ENCODE measurements at places on chromosomes 5 and 9.

DNA sequence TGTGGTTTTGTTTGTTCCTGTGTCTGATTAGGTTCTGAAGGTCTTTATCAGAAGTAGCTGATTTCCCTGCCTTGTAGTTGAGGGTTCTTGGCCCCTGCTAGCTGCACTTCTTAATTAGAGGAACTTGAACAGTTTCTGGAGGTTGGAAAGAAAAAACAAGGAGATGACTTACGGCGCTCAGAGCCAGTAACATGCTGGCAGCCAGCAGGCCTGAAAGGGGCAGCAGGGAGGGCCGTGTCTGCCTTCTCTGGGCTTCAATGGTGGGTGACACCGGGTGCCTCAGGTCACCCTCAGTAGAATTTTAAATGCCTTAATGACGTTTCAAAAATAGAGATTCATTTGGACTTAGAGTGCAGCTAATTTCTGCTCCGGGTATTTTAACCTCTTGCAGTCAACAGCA is 15.8 kb downstream of the UBE2QL1 start:
- DNase-seq, result no peak

DNA sequence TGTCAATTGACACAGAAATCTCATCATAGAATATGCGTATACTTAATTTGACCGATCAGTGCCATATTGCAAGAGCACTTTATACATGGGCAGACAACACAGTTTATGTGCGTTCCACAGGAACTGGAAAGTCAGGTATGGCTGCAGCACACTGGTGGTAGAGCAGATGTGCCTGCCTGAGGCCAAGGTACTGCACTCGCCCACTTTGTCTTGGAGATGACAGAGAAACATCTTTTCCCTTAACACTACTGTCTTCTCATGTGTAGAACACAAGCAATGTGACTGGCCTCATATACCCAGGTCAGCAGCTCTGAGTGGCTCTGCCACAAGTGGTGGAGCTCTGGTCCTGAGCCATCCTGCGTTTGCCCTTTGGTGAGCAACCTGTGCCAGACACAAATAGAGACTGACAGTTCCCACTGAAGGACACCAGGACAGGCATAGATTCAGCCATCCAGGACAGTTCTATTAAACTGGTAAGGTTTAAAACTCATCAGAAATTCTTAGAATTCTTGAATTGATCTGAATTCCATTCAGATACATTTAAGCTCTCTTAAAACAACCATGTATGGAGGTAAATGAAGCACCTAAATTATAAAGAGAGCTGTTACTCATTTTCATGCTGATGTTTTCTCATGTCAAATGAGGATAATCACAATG is 21.0 kb upstream of the PPP2CA start:
- no peak for DNase-seq

DNA sequence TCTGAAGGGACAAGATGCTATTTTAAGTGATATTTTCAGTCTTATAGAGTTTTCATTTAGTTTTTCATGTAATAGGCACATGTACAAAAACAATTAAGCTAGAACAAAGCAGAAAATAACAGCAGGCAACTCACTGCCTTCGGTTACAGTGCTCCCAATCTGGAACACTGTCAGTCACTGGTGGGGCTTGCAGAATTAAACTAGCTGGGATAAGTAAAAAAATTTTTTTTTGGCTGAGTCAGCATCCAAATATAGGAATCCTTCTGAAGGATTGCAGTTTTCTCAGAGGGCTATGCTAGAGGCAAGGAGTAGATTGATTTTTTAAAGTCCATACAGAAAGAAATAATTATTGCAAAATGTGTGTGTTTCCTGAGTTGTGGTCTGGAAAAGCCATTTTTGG is 250.2 kb upstream of the RFX3 start:
- DNase-seq, result no peak

GRCh38 chr5:74767579-74767913 is 497 bp downstream of the NSA2 start:
- peak; percentile 22 for DNase-seq

GRCh38 chr9:110446171-110446570 is 108.5 kb upstream of the TXNDC8 start:
- DNase-seq, result peak; percentile 1

DNA sequence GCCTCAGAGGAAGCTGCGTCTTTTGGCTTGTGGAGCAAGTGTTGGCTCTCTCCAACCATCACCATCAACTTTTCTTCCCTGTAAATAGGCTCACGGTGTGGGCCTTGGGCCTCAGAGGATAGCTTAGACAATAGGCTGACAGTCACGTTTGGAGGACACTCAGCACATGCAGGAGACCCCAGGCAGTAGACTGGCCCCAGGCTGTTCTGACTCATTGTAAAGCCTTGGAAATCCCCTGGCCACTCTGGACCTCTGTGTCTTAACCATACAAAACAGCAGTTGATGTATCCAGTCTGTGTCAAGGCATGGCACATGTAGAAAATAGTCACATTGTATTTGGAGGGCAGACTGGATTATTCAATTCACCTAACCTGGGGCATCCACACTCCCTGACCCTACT is 18.6 kb downstream of the CD74 start:
- no peak for DNase-seq

DNA sequence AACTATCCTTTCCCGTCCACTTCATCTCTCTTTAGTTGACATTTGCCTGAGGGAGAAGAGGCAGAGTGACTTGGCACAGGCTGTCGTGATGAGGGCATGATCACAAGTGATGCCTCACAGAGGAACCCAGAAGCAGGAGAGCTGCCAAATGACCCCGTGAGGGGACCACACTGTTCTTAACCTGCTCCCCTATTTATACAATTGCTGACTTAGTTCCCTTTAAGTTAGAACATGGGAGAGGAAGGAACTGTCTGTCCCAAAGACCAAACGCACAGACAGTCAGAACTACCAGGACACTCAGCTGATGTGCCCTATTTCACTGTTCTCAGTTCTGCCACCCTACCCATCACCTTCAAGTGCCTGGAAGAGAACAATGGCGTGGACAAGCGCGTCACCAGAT is 73.7 kb downstream of the SLC1A3 start:
- no peak for DNase-seq

All from activated CD4-positive, alpha-beta T cell treated with anti-CD3 and anti-CD28 coated beads, Interleukin-2, Interleukin-6, amounts not matched to agents 100 ng/mL and 50 ng/mL, durations not matched to agents 16 hours and 8 hours (primary cell).